ENCODE measurements at places on chromosomes 3 and 15.
A peak's percentile ranks its signal among the peaks of the same experiment; 100 is the strongest.

DNA sequence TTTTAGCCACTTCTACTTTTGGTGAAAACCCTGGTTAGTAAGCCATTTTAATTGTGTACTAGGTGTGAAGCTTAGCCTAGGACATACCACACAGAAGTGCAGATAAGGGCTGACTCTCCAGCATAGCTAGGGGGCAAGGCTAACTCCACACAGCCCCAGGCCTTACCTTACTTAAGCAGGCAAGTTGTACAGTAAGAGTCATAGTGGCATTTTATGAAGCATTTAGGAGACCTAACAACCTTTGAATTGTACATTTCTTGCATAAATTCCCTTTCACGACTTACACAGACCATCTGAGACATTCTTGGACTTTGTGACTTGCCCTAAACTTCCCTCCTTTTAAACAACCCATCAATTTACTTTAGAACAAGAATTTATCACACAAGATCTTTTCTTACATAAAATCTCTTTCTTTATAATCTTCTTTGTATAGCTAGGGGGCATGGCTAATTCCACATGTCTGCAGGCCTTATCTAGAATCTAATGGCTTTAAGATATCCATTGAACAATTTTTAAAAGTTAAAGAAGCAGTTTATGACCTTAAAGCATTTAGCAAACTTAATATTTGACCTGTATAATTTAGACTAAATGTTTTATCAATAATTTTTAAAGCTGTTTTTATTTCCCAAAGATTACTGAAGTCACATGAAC, 18.7 kb upstream of the SKIL start:
- DNase-seq: no peak

DNA sequence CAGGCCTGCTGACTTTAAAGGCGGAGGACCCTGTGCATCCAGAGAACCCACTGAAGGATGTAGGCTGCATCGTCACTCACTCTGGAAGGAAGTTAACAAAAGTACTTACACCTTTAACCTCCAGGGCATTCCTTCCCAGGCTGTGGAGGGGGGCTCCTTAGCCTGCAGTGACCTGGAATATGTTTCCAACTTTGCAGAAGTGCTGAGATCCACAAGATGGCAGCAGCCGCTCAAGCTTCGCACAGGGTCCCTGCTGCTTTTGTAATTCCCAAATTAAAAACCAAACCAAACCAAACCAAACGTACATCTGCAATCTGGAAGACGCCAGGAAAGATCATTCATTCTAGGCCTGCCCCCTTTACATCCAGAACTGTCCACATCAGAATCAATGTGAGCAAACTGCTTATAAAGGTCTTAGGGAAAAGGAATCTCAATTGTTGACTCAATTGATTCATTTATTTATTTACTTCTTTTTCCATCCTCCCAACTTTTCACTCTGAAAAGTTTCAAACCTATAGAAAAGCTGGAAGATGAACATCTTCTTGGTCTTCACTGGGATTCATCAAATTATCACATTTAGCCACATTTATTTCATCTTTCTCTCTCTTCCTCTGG, 70.5 kb upstream of the KLHL25 start:
- no peak for DNase-seq

DNA sequence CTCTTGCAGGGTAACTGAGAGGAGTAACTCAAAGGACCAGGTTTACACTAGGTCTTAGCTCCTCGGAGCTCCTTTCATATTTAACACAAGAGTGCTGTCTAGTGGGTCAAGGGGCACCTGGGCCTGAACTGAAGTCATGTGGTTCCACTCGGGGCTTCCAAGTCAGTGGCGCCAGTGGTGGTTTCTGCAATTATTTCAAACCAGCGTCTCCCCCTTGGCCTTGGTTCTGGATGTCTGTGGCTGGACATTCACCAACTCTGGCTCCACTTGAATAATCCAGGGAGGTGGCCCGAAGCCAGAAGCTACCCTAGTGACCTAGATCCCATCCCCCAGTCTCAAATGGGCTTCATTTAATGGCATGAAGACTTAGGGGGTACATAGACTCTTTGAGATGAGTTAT, 144.3 kb upstream of the ADAMTS9 start:
- DNase-seq: no peak

DNA sequence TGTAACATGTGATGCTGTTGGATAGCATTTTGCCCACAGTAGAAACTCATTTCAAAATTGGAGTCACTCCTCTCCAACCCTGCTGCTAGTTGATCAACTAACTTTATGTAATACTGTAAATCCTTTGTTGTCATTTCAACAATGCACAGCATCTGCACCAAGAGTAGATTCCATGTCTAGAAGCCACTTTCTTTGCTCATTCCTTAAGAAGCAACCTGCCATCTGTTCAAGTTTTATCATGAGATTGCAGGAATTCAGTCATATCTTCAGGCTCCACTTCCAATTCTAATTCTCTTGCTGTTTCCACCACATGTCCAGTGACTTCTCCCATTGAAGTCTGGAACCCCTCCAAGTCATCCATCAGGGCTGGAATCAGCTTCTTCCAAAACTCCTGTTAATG, 42.9 kb downstream of the AKAP13 start:
- DNase-seq: no peak

- DNase-seq: no peak
Measured at GRCh38 chr3:194370753-194371152, 1.2 kb upstream of the LRRC15 start.

- no peak for DNase-seq
Measured at GRCh38 chr3:16427103-16427965, 86.2 kb downstream of the RFTN1 start.

- DNase-seq: no peak
Measured at GRCh38 chr3:152839511-152839910, 4.6 kb downstream of the P2RY1 start.

DNA sequence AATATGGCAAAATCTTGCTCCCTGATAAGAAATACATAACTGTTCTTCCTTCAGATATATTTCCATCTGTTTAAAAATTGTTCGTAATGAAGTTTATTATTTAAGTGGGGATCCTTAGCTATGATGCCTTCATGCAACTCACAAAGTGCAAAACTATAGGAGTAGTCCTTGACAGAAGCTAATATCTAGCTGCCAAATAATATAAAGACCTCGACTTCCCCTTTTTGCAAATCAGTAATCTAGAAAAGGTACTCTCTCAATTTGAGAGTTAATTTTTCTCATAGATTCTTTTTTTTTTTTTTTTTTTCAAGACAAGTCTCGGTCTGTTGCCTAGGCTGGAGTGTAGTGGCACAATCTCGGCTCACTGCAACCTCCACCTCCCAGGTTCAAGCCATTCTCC, 23.0 kb downstream of the SLTM start:
- no peak for DNase-seq

DNA sequence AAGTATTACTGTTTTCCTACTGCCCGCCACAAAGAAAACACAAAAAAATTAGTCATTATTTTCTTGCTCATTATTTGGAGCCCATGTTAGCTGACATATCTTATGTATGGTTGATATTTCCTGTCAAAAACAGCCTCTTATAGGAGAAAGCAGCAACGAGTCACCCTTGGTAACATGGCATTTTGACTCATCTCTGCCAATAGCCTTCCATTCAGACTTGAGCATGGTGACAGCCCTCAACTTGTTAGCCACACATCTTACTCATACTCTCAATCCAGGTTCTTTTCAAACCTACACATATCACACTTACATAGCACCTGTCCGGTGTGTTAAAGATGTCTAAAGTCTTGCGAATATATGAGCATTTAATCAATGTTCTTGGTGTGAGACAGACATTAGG, 109.4 kb upstream of the SAMMSON start:
- DNase-seq: peak; percentile 36

DNA sequence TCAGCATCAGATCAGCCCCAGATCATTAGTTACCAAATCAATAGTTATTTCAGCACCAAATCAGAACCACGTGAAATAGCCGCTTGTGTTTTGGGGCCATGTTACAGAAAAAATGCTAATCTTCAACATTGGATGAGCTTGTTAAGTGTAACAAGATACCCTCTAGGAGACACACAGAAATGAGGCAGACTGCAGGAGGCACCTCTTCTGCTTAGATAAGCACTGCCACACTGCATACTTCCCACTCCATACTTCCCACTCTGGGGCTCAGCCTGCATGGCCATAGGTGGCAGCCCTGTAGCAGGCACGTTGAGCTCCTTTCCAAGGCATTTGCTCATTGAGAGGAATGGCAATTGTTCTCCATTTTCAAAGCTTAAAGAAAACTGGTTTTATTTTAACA, 73.3 kb downstream of the CHCHD6 start:
- no peak for DNase-seq

DNA sequence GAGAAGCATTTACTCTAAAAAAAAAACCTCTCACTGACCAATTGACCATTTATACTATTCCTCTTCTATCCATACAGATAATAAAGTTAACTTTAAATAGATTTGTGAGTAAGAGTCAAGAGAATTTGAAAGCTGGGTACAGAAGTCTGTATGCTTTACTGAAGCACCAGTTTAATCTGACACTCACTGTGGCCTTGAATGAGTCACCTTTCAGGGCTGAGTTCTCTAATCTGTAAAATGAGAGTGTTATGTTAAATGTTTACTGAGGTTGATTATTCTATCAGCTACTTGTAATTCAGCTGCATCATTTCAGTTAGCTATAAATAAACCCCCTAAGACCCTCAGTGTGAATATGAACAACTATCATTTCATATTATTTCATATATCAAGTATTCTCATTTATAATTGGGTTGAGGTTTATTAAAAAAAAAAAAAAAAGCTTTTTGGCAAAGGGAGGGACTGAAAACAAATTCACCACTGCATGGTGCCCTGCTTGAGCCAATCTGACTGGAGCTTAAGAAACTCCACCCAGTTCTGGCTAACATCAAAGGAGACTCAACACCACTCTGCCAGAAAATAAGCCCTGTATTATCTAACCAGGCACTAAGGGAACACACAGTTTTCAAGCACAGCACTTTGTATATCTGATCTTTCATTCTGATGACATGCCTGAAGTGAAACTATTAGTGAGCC, 2.8 kb downstream of the MAP4 start:
- DNase-seq: no peak

DNA sequence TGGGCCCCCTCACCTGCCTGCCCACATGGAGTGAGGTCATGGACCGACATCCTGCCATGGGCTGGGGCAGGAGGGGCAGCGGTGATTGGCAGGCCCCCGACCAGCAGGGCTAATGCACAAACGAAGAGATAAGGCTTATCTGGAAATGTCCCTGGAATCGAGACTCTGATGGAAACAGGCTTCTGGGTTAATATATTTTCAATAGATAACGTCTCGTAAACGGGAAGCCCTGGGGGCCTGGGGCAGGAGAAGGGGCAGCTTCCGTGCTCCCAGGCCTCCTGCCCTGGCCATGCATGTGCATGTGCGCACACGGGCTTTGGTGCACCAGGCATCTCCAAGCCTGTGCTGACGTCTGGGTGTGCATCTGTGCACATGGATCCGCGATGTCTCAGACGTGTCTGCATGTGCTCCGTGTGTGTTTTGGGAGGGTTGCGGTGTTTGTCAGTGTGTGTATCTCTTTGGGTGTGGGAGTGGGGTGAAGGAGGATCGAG, 55.1 kb downstream of the DNAJB8 start:
- DNase-seq: no peak

- no peak for DNase-seq
Measured at GRCh38 chr3:14562121-14562890, 22.2 kb upstream of the GRIP2 start.

DNA sequence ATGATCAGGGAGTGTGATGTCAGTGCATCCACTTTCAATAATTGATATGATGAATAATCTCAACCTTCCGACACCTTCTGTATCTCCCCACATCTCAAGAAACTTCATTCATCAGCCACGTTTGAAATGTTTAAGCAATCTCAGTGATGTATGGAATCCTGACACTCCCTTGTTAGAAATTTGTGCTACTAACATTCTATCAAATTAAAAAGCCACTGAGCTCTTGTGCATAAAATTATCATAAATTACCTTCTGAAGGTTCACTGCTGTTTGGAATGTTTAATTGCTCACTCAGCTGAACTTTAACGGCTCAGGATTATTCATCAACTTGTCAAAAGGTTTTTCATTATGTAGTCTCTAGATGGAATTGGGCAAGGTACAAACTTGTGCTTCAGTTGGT, 108.4 kb upstream of the DPH6 start:
- no peak for DNase-seq

DNA sequence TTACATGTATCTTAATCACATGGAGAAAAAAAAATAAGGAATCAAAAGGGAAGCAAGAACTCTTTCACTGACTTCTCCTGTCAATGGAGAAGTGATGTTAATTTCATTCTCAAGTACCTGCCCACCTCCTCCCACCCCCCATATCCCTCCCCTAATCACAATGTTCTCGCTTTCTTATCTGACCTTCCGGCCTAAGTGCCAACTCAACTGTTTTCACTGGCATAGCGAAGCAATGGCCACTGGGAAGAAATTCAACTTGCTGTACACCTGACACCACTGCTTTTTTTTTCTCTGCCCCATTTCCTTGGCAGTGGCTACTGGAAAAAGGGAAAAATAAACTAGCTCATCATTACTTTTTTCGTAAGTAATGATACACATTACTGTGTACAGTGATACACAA, 3.8 kb downstream of the SGO1 start:
- no peak for DNase-seq

DNA sequence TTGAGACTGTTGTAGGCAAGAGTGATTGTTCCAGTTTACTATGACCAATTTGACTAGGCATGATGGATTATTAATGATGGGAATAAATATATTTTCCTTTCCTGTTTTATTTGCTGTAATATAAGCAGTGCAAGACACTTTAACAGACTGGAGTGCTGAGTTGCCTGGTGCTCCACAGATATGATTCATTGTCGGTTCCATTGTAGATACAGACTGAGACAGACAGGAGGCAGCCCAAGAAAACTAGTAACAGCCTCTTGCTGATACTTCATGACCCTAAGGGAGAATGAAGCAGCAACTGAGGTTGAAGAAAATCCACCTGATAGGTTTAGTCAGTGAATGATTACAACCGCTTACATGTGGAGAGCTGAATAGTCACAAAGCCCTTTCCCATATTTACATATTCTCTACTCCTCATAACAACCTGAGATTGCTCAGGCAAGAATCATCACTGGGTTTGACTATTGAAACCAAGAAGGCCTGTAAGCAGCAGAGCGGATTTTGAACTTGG, 235.1 kb upstream of the TPRG1 start:
- DNase-seq: no peak

- DNase-seq: no peak
Measured at GRCh38 chr15:71136793-71137518, 21.7 kb downstream of the THSD4 start.

DNA sequence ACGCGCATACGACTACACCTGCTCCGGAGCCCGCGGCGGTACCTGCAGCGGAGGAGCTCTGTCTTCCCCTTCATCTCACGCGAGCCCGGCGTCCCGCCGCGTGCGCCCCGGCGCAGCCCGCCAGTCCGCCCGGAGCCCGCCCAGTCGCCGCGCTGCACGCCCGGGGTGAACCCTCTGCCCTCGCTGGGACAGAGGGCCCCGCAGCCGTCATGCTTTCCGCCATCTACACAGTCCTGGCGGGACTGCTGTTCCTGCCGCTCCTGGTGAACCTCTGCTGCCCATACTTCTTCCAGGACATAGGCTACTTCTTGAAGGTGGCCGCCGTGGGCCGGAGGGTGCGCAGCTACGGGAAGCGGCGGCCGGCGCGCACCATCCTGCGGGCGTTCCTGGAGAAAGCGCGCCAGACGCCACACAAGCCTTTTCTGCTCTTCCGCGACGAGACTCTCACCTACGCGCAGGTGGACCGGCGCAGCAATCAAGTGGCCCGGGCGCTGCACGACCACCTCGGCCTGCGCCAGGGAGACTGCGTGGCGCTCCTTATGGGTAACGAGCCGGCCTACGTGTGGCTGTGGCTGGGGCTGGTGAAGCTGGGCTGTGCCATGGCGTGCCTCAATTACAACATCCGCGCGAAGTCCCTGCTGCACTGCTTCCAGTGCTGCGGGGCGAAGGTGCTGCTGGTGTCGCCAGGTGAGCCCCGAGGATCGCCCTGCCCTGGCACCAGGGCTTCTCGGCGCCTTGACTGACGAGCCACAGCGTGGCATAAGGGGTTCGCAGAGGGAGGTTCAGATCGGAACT, 420 bp downstream of the SLC27A2 start:
- peak; percentile 75 for DNase-seq

All from activated T-cell treated with anti-CD3 and anti-CD28 coated beads, Interleukin-2, amount 50 U/mL, for 72 hours (primary cell).